Calu3 (cell line): ENCODE measurements at places on chromosomes 2 and 18. TPM values are rescaled to one million over a fixed set of nuclear protein-coding genes. Genes with fewer than 3 reads are reported as not detected.

- no peak for DNase-seq
These were observed 56.8 kb downstream of the PKDCC start for GRCh38 chr2:42104621-42105020.

- DNase-seq: peak; percentile 37
These were observed 75.7 kb downstream of the PIK3C3 start for GRCh38 chr18:42030586-42031182.

DNA sequence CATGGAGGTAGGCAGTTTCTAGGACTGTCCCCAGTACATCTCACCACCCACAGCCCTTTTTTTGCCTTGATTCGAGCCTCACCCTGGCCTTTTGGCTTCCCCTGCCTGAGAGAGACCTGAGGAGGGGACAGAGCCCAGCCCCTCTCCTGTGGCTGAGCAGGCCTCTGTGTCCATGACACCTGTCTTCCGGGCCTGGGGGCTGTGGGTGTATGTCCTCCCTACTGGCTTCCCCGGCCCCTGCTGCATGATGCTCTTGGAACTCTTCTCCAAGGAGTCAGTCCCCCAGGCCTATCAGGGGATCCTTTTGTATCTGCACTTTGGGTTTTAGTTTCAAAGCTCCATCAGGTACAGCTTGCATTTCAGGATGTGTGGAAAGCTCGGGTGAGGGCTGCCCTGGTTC, 80.4 kb downstream of the STPG4 start:
- DNase-seq: no peak

- DNase-seq: peak; percentile 10
These were observed 157.7 kb downstream of the HNMT start for GRCh38 chr2:138121666-138122661.

DNA sequence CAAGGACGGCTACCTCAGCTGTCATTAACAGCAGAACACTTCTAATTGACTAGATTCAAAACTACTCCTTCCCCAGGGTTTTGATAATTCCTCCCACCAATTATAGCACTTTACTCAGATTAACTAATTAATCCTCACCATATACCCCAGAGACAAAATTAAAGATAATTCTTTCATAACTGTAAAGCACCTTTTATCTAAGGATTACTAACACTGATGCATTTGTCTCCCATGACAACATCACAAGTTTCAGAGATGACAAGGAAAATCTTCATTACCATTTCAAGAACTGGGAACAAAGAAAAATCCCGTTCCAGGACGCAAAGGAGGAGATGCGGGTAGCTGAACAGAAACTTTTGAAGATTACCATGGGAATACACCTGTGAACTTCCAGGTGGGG, 129.4 kb upstream of the ITGA6 start:
- DNase-seq: no peak

DNA sequence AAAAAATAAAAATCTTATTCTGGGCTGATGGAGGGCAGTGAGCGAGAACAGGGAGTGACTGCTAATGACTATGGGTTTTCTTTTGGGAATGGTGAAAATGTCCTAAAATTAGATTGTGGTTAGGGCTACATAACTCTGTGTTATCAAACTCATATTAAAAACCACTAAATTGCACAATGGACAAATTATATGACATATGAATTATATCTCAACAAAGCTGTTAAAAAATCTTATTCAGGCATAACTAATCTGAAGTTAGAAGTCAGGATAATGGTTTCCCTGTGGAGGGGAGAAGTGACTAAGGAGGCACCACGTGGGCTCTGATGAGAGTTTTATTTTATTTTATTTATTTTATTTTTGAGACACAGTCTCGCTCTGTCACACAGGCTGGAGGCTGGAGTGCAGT, 32.1 kb upstream of the DPP4 start:
- no peak for DNase-seq

The SLC14A1 gene
- total RNA-seq: not detected in 2 replicates

The LGALSL gene
- 9.3 and 12.1 TPM in 2 replicates for total RNA-seq

GRCh38 chr18:33717339-33717738, 139.3 kb downstream of the ASXL3 start:
- no peak for DNase-seq

- DNase-seq: no peak
These were observed 23.6 kb downstream of the SP100 start for GRCh38 chr2:230439590-230439989.

The CGREF1 gene
- total RNA-seq: 3.7 and 9.3 TPM in 2 replicates

DNA sequence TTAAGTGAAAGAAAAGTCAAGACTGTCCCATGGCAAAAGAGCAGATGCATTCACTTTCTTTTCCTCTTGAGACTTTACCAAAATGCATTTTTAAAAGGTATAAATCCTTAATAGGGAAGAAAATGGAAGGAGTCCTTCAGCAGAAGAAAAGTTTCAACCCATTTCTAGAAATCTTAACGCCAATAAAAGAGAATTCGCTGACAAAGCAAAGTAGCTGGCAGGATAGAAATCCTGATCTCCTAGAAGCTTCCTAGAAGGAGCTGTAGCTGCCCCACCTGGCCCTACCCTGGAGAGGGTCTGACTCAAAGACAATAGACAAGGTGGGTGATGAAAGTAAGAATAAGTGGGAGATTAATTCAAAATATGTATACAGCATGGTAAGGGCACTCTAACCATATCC, 144.9 kb upstream of the PKDCC start:
- no peak for DNase-seq

GRCh38 chr18:24023185-24023814, 8.7 kb downstream of the TTC39C start:
- DNase-seq: peak; percentile 49

GRCh38 chr2:27019459-27019858, 13.3 kb upstream of the TMEM214 start:
- DNase-seq: no peak

- no peak for DNase-seq
These were observed 70.4 kb upstream of the ST6GAL2 start for GRCh38 chr2:106956416-106956815.

DNA sequence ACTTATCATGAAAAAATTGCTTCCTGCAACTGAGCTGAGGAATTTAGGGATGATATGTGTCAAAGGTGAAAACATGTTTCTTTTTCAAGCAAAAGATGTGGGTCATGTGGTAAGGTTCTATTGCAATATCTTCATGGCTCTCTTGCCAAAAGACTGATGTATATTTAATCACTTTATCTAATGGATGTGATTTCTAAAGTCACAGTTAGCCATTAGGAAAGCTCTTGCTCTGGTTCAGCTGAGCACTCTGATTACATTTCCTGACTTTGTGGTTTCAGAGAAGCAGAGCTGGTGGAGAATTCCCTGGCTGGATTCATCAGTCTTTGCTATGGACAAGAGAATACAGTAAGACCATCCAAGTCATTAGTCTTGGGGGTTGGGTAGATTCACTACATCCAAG, 24.4 kb downstream of the SCN9A start:
- DNase-seq: no peak

- DNase-seq: no peak
These were observed 5.6 kb upstream of the PPP4R1 start for GRCh38 chr18:9619990-9620389.

DNA sequence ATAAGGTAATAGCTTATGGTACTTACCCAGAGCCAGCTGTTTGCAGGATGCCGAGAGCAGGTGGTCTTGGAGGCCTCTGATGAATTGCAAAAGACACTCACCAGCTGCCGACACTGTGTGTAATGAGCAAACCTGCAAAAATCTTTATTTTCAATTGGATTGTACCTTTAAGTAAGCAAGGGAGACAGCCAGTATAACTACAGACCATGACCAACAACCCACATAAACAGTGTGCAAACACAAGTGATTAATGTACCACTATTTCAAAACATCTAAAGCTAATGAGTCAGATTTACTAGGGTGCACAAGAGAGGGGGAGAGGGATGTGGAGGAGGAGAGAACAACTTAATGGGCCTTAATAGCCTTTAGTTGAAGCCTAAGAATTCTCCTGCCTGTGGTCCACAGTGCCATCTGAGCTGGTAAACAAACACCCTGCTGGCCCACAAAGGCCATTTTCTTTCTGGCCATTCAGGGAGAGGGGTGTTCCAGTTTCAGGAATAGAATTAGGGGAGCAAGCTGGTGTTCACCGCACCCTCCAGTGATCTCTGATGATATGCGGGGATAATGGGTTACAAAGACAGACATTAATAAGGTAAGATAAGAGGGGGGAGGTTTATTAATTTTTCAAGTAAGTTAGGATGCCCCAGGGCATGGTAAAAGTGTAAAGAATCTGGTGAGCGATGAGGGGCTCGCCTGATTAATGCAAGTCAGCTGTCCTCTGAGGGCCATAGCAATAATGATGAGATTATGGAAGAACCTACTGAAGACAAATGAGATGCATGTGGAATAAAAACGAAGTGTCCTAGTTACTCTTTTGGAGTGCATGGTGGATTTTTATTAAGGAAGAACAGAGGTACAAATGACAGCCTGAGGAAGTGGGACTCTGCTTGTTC, 196.4 kb downstream of the HRH4 start:
- DNase-seq: no peak

DNA sequence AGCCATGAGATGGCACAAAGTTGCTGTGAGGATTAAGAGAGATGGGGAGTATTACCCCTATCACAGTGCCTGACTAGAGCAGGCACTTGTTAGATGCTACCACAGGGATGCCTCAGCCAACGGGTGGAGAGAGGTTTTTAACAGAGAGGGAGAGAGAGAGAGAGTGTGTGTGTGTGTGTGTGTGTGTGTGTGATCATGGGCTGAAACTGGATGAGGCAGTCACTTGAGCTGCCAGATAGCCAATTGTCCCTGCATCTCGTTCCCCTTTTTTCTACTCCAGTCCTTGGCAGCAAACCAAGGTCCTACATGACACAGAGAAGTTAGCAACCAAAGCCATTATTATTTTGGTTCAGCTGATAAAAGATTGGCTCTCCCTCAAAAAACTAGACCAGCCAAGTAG, 3.0 kb downstream of the CD8A start:
- DNase-seq: no peak

The KYNU gene
- total RNA-seq: 64.2 and 78.7 TPM in 2 replicates

- no peak for DNase-seq
These were observed 5.0 kb upstream of the CRYGB start for GRCh38 chr2:208150956-208151355.

- peak; percentile 49 for DNase-seq
These were observed 289.3 kb upstream of the ZSWIM2 start for GRCh38 chr2:187138265-187138664.

The TTR gene
- 0.87 and 1.7 TPM in 2 replicates for total RNA-seq

The CLHC1 gene
- total RNA-seq: 8.4 and 10.4 TPM in 2 replicates

DNA sequence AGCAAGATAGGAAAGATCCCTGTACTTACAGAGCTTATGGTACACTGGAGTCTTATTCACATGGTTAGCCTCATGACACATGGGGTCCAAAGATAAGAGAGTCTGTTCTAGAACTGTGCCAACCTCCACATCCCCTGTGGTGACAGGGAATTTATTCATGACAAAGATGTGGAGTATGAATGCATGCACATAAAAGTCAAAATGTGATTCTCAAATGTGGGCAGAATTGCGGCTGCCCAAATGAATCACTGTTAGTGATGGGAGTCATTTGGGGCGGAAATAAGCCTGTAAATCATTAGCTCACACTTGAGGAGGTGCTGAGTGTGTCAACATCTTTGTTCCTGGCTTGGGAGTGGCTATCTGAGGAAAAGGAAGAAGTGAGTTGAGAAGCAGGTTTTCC, 560.6 kb downstream of the SLC4A3 start:
- peak; percentile 70 for DNase-seq

- DNase-seq: no peak
These were observed 58.7 kb downstream of the RBKS start for GRCh38 chr2:27831279-27832050.
